ENCODE measurements at places on chromosomes 12 and 14.

DNA sequence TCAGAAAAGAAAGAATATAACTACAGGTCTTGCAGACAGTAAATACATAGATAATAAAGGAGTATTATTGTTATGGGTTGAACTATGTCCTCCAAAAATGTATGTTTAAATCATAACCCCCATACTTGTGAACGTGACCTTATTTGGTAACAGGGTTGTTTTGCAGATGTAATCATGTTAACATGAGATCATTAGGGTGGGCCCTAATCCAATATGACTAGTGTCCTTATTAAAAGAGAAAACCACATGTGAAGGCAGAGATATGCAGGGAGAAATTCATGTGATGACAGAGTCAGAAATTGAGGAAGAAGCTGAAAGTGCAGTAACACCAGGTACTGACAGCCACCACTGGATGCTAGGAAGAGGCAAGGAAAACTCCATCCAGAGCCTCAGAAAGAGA is 29.0 kb downstream of the MAGOHB start:
- no peak for DNase-seq

GRCh38 chr14:60485598-60486251 is at the start of gene C14orf39:
C14orf39 (minus strand) TSS chr14:60486063; CDS start chr14:60485078, 985 bp downstream.
- no peak for DNase-seq

DNA sequence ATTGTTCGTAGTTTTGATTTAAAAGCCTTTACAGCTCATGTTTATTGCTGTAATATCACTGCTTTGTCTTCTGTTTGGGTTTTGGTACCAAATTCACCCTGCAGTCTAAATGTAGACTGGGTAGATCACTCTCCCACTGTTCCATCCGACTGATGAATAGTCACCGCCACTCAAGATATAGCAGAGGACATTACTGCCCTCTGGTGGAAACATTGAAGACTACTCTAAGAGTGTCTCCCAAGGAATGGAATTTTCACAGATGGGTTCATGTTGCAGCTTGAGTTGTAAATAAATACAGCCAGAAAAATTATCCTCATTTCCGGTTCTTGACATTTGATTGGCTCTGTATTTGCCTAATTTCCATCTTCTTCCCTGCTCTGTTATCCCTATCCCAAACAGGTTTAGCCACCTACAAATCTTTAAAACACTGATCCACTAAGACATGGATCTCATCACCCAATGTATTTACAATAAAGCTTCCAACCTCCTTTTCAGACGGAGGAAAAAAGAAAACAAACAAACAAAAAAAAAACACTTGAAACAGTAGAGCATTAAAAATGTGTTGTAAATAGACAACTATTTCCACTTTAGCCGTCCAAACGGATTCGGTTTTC is 198.3 kb upstream of the CPNE8 start:
- no peak for DNase-seq

GRCh38 chr12:6250343-6250742 is 50.1 kb downstream of the CD9 start:
- DNase-seq = no peak

DNA sequence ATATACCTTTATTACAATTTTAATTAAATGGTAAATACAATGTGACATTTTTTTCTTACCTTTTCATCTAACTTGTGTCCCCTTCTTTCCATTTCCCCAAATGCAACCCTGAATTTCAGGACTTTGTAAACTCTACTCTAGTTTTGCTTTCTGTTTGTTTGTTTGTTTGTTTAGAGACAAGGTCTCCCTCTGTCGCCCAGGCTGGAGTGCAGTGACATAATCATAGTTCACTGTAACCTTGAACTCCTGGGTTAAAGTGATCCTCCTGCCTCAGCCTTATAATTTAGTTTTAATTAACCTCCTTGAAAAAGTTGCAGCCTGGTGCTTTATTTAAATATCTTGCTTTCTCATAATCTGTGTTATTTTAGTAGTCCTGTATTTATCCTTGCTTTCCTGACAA is 59.0 kb upstream of the MON2 start:
- DNase-seq = no peak

- DNase-seq = no peak
These were observed 98.9 kb downstream of the ARID2 start for GRCh38 chr12:45828402-45828801.

DNA sequence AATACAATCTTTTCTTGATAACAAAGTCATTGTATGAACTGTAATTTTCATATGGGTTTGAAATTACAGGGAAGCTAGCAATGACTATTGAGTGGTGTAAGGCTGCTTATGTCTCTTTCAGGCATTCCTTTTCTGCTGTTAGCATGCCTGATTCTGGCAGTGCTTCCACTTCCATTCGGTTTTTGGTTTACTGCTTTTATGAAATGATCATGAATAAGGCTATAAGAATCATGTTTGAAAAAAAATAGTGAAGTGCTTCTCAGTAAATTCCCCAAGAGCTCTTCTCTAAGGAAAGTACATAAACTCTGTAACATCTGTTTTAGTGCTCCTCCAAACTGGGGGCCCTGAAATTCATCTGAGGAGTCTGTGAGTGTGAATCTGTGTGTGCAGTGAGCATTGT is 434.0 kb upstream of the RGS6 start:
- no peak for DNase-seq

- peak; percentile 48 for DNase-seq
These were observed 46.3 kb upstream of the LRTM2 start for GRCh38 chr12:1773937-1774655.

- no peak for DNase-seq
These were observed 62.8 kb downstream of the HRK start for GRCh38 chr12:116818341-116818856.

DNA sequence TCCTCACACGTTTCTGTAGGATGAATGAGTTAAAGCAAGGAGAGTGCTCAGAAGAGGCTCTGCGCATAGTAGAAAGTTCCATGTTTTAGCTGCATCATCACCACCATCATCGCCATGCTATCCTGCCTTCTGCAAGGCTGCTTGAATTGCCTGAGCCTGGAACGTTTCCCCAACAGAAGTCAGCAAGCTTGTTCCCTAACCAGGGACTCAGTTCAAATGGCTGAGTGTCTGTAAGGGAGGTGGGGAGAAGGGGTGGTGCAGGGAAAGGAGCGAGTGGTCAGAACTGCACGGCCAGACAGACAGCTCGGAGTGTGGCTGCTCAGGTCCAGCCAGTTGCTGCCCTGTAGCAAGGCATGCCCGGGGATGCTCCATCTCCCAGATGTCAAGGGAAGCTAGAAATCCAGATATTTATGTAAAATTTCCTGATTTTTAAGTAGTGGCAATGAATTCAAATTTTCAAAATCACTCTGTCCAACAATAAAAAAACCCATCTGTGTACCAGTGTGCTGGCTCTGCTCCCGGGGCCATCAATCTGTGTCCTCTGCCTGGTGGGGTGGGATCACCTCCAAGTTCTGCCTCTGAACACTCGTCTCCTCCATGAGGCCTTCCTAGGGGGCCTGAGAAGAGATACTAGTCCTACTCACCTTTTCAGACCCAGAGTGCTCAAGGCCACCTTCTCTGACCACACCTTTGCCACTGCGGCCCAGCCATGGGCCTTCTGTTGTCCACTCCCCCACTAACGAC is 162.7 kb downstream of the FOXN3 start:
- DNase-seq = no peak

GRCh38 chr14:97485201-97485600 is 688.0 kb downstream of the VRK1 start:
- DNase-seq = no peak

DNA sequence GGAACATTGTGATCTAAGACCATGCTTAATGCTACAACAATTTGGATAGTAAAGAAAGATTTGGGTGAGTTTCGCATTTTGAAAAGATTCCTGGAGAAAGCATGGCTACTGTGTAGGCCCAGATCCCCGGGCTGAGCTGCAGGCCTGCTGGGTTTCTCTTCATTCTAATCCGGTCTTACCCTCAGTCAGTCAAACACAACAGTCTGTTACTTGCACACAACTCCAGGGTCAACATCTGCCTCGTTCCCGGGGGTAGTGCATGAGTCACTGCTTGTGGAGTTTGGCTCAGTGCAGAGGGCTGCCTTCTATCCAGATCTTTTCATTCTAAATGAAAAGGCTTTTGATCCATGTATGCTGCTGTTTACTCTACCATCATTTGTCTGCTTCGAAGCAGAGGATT is 60.4 kb upstream of the SEL1L start:
- peak; percentile 7 for DNase-seq

DNA sequence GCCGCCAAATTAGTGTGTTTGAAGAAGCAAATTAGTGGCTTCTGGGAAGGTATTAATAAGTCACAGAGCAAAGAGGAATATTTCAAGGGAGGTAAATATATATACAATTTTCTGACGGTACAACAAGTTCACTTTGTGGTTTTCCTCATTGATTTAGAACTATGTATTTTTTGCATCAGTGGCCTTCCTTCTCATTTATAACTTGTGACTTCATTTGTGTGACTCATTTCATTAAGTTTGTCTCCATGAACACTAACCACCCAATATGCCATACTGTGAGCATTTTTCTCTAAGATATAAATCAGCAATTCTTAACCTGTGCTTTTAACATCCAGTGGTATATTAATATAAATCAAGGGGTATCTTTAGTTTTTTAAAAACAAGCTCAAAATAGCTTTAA is 29.3 kb upstream of the ARHGAP5 start:
- no peak for DNase-seq

DNA sequence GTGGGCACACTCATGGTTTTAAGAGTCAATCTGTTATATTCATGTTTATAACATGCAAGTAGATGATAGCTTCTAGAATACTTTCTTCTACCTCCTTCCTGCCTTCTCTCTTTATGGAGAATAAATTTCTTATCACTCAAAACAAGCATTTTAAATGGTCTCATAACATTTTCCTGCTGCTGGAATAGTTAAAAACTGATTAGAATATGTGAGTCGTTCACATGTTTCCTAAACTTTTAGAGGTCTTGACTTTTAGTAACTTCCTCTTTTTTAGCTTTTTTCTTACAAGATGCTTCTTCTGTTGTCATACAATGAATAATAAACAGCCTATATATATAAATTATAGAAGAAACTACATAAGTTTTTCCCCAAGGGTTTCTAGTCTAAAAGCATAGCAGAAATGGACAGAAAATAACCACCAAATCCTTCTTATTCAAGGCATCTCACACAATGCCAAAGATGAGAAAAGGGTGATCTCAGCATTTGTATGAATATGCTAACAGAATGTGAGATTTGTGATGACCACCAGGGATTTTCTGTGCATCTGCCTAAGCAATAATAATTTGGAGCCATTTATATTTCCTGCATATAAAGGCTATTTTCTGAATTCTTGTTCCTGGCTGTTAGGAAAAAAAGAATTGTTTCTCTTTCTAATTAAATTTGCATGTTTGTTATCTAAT is 127.8 kb downstream of the DAAM1 start:
- no peak for DNase-seq

- no peak for DNase-seq
These were observed 39.6 kb downstream of the CHST11 start for GRCh38 chr12:104496336-104496735.

DNA sequence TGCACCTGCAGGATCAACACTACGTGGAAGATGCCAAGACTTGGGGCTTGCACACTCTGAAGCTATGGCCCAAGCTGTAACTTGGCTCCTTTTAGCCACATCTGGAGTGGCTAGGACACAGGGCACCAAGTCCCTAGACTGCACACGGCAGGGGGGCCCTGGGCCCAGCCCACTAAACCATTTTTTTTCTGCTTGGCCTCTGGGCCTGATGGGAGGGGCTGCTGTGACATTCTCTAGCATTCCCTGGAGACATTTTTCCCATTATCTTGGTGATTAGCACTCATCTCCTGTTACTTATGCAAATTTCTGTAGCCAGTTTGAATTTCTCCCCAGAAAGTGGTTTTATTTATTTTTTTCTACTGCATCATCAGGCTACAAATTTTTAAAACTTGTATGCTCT is 1080.7 kb downstream of the LRFN5 start:
- DNase-seq = no peak

DNA sequence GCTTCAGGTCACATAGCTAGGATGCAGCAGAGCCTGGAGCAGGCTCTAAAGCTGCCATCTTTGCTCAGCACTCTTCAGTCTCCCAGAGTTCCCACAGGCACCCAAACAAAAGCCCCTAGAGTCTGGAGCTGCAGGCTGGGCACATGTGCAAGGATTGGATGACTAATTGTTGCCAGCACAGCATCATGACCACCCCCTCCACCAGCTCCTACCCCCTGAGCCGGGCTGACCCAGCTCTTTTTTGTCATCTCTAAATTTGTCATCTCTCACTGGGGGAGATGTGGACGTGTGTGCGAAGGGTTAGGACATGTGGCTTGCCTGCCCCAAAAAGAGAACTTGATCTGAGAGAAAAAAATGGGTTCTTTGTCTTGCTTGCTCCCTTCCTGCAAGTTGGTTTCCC is 4.3 kb upstream of the MMP19 start:
- DNase-seq = no peak

DNA sequence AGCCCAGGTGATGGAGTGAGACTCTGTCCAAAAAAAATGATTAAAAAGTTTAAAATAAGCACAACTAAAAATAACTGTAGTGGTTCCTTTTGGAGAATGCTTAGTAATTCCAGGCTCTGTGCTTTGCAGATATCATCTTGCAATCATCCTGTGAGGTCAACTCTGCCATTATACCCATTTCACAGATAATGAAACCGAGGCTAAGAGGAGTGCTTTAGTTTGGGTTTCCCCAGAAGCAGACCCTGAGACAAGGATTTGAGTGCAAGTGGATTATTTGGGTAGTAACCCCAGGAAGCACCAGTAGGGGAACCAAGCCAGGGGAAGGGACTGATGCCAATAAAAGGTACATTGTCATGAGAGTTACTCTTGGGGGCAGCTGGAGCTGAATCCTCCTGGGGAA is 44.7 kb downstream of the RIN3 start:
- DNase-seq = no peak
